Left cardiac atrium (tissue), 4 donors: ENCODE measurements at places on chromosomes 6 and 20. TPM values are rescaled to one million over a fixed set of nuclear protein-coding genes. Genes with fewer than 3 reads are reported as not detected.

- DNase-seq: no peak
Measured at GRCh38 chr6:109243863-109244825, 138.1 kb downstream of the CD164 start.

DNA sequence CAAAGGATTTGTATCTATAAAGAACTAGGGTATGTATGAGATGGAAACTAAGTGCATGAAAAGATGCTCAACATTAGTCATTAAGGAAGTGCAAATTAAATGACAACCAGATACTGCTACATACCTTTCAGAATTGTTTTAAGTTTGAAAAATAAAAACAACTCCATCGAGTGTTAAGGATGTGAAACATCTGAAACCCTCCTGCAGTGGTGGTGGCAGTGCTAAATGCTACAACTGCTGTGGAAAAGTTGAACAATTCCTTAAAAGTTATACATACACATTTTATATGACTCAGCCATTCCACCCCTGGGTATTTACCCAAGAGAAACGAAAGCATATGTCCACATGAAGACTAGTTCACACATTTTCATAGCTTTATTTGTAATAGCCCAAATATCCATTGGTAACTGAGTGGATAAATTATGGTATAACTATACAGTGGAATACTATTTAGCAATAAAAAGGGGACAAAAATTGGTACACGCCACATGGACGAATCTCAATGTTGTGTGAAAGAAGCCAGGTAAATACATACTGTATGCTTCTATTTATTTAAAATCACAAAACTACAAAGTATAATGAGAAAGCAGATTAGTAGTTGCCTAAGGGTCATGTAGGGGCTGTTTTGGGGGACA is 10.6 kb downstream of the ARMH2 start:
- DNase-seq: no peak

DNA sequence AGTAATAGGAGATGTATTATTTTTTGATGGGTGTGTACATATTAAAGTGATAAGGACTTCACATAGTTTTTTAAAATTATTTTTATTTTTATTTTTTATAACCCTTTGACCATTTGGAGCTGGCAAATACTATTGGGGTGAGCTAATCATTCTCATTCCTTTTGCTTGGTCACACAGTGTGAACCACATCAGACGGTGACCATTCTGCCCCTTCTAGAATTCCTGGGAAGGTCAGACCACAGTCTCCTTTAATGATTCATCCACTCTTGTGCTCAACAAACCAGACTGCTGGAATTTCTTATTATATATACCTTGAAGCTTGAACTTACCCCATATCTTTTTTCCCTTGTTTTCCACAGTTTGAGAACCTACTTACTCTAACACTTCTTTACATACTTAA is 23.9 kb upstream of the PRL start:
- no peak for DNase-seq

DNA sequence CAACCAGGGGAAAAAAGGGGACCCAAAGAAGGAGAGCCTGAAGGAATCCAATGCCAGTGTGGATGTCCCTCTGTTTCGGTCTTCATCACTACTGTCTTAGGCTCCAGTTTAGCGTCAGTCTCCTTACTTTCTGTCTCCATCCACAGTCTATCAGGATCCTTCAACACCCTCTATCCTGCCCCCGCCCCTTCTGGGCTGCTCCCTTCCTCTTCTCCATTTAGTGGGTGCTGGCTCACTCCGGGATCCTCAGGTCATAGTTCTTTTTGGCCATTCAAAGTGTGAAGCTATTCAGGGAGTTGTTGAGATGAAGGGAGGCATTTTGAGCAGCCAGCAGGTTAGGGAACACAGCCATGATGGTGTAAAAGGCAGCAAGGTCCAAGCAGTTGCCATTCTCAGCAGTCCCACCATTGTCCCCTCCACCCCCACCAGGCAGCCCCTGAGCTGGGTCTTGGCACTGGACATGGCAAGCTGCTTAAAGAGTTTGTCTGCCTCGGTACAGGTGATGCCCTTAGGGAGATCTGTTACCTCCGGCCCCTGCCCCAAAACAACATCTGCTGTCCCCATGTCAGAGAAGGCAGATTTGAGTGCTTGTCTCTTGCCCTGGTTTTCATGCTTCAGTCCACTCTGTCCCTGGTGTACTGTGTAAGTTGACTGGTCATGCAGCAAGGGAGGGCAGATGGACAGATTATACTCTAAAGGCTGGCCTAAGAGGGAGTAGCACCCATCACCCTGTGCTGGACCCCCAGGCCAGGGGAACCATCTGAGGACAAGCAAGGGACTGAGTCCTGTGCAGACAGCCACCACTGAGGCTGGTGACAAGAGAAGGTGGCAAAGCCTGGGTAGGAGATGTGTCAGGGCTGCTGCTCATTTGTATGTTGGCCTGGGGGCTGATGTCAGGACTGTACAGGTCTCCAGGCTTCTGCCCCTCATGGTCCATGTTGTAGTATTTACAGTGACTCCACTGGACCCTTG is 842.0 kb downstream of the HACE1 start:
- DNase-seq: no peak

DNA sequence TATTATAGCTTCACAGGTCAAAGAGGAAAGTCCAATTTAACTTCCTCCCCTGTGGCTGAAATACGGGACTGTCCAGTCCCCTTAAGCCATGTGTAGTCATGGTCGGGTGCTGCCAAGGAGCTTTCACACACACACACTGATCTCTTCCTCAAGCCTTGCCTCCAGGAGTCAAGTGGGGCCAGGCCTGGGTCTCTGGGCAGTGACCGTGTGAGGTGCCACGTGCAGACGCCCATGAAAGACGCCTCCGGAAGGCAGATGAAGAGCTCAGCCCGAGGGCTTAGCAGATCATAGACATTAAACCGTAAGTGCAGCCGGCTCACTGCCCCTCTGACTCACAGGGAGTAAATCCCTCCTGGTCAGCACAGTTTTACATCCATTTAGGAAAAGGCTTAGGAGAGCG is 4.2 kb downstream of the GABRR2 start:
- no peak for DNase-seq

DNA sequence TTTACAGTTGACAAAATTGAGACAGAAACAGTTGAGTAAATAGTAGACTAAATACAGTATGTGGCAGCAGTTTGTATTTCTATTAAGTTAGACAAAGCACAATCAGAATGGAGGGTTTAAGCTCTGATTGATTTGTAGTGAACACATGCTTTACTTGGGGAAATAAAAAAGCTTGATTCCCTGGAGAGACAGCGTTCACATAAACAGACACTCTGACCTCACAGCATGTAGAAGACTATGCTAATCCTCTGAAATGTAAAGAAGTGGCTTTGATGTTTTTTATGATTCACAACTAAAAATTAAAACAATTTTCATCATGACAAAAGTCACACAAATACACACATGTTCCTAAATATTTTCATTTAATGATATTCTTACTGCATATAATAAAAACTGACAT is 126.9 kb upstream of the FAM83B start:
- DNase-seq: no peak

- no peak for DNase-seq
Measured at GRCh38 chr20:48295445-48295903, 510.2 kb upstream of the SULF2 start.

- no peak for DNase-seq
Measured at GRCh38 chr20:46939031-46939965, 44.7 kb downstream of the EYA2 start.

- no peak for DNase-seq
Measured at GRCh38 chr20:52434041-52434425, 242.5 kb upstream of the ZFP64 start.

- DNase-seq: no peak
Measured at GRCh38 chr20:33022289-33022688, 9.2 kb upstream of the BPIFB6 start.

- DNase-seq: no peak
Measured at GRCh38 chr6:36436466-36436865, 6.2 kb downstream of the PXT1 start.

DNA sequence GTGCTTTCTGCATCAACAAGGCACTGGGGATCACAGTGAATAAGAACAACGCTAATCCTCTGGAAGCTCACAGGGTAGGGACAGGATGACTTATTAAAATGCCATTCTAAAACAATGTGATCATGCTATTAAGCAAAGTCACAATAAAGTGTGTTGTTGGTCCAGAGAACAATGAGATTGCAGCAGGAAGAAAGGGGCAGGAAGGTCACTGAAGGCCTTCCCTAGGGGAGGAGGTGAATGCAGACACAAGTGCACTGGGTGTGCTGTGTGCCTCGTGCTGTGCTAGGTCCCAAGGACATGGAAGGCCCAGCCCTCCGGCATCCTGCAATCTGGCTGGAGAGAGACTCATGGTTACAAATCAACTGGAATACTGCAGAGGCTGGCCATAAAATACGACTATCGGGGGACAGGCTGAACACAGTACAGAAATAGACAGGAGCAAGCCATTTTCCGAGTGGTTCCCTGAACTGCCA is 55.7 kb downstream of the LYRM4 start:
- no peak for DNase-seq

DNA sequence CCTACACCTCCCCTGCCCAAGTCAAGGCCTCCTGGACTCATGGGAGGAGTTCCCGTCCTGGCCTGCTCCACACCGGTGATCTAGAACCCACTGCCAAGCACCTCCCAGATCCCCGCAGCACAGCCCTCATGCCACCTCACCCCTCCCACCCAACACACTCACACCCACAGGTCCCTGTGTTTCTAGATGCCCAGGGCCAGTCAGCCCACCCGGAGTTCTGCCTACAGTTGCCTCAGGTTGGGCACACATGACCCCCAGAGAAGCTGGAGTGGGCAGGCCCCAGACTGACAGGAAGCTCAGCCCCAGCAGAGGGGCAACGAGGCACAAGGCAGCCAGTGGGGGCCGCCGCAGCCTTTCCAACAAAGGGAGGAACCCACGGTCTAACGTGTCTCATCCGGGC is 29.6 kb downstream of the RRBP1 start:
- DNase-seq: peak; percentile 18

DNA sequence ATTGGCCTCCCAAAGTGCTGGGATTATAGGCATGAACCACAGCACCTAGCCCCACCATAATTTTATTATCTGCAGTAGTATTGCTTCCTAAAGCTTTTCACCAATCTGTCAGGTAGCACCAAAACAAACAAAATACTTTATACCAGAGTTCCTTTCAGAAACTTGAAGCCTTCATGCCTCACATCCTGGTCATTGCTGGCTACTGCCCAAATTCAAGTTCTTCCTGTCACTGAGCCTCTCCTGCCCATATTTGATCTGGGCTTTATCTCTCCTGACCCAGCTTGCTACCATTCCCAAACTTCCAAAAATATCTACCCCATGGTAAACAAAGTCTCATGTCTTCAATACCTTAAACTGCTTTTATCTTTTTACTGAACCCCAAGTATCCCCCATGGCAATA is 34.9 kb upstream of the DST start:
- DNase-seq: no peak

- peak; percentile 34 for DNase-seq
Measured at GRCh38 chr6:121437851-121438651, 2.6 kb downstream of the GJA1 start.

- DNase-seq: no peak
Measured at GRCh38 chr6:80319196-80319595, 212.7 kb downstream of the BCKDHB start.

- DNase-seq: no peak
Measured at GRCh38 chr6:1394514-1395463, 5.4 kb downstream of the FOXF2 start.

DNA sequence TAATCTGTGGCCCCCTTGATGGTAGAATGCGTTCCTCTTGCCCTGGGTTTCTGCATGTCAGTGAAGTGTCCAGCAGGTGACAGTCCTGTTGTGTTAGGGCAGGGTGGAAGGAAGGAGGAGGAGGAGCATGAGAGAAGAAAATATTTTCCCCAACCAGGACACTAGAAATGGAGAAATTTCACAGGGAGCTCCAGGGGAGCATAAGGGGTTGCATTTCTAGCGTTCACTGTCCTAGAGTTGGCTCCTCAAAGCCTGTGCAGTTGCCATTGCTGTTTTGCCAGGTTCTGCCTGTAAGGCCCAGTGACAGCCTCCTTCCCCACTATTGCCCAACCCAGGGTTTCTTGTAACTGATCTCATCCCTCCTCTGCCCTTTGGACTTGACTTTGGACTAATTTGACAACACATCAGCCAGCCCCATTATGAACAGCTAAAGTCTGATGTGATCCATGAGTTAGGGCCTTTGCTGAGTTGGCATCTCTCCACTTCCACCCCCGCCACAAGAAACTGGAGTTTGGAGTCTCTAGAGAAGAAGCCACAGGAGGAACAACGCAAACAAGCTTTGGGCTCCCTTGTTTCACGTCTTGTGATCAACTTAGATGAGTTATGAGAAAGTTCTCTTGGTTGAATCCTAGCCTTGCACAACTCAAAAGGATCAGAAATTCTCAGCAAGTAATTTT is 14.0 kb upstream of the FAM50B start:
- DNase-seq: peak; percentile 64

DNA sequence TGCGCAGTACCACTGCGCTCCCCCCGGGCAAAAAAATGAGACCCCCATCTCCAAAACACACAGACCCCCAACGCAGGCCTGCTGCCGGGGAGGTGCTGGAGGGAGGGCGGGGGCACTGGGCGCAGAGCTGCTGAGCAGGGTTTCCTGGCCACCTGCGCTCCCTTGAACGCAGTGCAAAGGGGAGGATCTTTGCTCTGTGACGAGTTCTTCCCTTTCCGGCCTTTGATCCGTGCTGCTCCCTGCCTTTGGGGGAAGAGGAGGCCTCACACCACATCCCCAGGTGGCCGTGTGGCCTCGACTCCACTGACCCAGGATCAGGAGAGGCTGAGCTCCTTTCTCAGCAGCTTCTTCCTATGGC is 8.9 kb upstream of the COL20A1 start:
- DNase-seq: no peak

DNA sequence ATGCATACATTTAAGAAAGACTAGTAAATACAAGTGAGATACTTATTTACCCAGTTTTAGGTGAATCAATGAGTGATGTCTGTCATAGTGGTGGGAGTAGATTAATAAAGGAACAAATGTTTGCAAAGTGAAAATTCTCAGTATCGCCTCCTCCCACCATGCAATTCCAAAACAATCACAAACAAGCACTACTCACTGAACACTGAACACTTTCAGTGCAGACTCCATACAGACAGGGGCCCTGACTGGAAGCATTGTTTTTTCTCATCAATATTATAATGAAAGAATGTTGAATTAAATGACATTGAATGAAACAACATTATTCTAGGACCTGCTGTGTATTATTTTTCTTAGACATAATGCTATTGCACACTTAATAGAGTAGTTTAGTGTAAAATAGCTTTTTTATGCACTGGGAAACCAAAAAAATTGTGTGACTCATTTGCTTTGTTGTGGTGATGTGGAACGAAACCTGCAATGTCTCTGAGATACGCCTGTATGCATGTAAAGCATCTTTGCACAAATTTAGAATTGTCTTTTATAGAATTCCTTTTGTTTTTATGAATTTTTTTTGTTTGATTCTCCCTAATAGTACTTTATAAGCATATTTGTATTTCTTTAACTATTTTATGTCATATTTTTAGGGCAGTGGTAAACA is 317.5 kb downstream of the UTRN start:
- no peak for DNase-seq

The PTCRA gene
- not detected for total RNA-seq

The TRPC4AP gene
- total RNA-seq: 47.1 TPM

The LYRM2 gene
- 36.7 TPM for total RNA-seq

The EEF1A2 gene
- total RNA-seq: 679 TPM

The C6orf15 gene
- not detected for total RNA-seq

The OR2B6 gene
- total RNA-seq: not detected
